Panc1 (cell line): ENCODE measurements at places on chromosomes 6 and 20.

DNA sequence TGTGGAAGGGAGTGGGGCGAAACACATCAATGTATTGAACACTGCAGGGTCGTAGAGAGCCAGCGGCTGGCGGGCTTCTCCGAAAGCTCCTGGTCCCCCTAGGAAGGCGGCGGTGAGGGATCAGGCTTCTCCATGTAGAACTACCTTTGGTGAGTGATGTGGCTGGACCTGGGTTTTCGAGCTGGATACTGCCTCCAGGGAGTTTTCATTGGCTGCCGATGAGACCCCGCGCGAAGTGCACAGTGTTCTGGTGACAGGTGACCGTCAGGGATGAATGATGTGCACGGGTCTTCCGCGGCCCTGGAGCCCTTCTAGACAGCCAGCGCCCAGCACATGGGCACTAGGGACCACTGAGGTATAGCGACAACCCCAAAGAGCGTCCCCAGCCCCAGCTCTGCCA, 16.4 kb downstream of the ABT1 start:
- no peak for DNase-seq

DNA sequence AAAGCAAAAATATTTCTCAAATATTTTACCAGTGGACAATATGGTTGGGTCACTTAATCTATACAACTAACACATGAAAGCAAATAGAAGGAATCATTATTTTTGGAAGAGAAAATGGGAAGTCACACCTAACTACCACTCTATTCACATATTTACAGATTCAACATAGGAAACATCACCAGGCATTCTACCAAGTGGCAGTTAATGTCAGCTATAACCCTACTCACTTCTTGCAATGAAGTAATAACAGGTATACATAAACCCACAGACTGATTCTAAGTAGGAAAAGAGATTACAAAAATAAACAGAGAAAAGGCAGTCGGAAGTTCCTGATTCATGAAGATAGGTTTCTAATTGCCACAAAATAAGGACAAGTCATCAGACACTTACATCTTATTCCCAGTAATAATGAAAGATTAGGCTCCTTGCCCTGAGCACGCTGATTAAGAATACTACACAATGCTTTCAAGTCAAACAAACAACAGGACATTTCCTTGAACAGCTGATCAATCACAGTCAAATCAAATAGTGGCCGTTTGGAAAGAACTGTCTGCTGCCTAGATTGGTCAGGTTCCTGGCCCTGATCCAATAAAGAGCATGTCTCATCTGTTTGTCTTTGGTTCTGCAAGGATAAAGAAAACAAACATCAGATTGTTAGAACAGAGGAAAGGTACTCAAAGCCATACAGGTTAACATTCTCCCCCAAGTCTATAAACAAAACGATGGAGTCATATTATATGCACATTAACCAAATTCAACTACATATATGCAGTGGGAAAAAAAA, 79.2 kb upstream of the PLN start:
- peak; percentile 64 for DNase-seq

DNA sequence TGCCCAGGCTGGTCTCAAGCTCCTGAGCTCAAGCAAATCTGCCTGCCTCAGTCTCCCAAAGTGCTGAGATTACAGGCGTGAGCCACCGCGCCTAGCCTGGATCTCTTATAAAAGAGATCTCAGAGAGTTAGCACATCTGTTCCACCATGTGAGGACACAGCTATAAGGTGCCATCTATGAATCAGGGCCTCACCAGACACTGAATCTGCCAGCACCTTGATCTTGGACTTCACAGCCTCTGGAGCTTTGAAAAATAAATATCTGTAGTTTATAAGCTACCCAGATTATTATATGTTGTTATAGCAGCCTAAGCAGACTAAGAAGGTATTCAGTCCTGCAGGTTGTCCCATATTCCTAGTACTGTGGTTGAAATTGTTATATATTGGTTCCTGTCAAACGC, 33.2 kb upstream of the SHLD1 start:
- no peak for DNase-seq

DNA sequence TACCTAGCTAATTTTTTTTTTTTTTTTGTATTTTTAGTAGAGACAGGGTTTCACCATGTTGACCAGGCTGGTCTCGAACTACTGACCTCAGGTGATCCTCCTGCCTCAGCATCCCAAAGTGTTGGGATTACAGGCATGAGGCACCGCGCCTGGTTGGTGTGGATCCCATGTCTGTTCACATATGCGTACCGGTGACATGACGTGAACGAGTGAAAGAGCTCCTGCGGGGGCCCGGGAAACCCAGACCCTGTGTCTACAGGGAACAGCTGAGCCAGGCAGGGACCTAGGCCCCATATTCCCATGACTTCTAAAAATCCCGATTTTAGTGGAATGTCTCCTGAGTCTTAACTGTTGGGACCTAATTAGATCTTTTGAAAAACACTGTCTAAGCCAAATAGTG, 33.1 kb downstream of the VSTM2L start:
- no peak for DNase-seq

- DNase-seq, result no peak
These were observed 2.2 kb upstream of the CABLES2 start for GRCh38 chr20:62409086-62409853.

- DNase-seq, result no peak
These were observed 10.6 kb downstream of the NRN1 start for GRCh38 chr6:5995949-5996713.

DNA sequence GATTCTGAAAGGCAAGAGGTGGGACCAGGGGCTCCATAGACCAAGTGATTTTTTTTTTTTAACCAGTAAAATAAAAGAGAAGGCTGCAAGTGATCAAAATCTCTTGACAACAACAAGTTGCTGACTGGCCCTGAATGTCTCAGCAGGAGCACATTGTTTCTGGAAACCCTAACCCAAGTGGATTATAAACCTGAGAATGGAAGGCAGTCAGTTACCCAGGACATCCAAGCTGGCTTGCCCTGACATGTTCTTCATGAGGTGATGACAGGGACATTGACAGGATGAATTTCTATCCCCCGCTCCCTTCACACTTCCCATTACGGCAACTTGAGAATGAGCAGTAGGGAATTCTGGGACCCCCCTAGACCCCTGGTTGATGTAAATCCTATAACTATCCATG, 49.6 kb upstream of the RIPOR2 start:
- DNase-seq, result no peak

- DNase-seq, result no peak
These were observed 155.3 kb upstream of the ZNF217 start for GRCh38 chr20:53748821-53749421.

DNA sequence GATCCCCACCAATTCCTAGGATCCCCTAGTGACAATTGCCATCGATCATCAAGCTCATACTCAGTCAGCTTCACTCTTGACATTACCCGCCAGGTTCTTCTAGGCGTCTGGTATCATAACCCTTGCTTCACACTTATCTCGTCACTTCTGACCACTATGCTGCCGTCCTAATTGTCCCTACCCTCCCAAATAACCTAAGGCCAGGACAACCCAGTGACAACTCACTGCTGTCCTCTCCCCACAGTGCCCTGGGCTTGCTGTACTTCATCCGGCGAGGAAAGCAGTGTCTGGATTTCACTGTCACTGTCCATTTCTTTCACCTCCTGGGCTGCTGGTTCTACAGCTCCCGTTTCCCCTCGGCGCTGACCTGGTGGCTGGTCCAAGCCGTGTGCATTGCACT, 3.7 kb downstream of the SYS1 start:
- DNase-seq, result no peak

DNA sequence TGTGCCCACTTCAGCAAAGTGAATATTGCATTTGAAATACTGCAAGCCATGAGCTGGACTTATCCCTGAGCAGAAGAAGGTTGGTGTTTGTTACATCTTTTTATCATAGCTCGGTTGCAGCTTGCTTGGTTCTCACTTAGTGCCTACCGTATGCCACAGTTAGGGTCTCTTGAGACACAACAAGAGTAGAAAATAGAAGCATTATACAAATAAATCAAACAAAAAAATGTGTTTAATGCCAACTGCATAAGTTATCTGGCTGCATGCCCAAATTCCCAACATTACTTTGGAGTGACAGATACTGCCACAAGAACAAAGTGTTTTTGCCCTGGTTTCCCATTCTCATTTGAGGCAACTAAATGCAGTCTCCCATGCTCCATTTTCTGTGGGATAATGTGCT, 53.9 kb upstream of the LAMP5 start:
- DNase-seq, result no peak

DNA sequence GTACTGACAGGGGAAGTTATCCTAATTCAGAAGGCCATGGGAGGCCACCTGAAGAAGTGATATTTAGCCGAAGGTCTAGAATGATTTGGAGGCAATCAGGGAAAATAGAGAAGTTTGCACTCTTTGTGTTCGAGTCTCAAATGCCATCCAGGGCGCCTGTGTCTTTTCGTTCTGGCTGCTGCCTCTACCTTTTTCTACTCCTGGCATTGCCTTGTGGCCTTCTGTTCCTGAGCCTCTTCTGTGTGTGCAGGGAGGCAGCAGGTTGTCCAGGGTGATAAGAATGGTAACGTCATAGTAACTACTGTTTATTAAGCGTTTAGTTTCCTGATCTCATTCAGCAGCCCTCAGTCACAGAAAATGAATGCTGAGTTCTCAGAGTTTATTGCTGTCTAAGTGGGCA, 252.1 kb downstream of the FARS2 start:
- no peak for DNase-seq

GRCh38 chr20:39089029-39089428, 126.9 kb downstream of the DHX35 start:
- no peak for DNase-seq

- no peak for DNase-seq
These were observed 16.3 kb upstream of the SMAP1 start for GRCh38 chr6:70651326-70651905.

- peak; percentile 52 for DNase-seq
These were observed 181.6 kb upstream of the RGS17 start for GRCh38 chr6:153312634-153313033.

DNA sequence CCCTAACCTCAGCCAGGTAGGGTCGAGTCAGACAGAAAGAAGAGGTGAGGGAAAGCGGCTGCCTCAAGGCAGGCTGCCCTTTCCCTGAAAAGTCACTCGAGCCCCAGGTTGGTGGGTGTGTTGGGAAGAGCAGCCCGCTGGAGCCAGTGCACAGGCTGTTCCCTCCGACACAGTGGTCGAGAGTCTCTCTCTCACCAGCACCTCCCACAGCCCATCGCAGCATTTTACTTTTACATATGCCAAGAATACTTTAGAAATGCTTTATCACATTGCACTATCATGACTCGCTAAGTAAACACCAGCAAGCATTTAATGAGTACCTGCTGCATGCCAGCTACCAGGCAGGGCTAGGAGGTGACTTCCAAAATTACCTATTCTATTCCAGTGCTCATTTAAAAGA, 1.7 kb downstream of the PRPH2 start:
- no peak for DNase-seq
